Astrocyte of the spinal cord (primary cell): ENCODE measurements at places on chromosomes 3 and 15.
A peak's percentile ranks its signal among the peaks of the same experiment; 100 is the strongest.

- DNase-seq: peak; percentile 27
Measured at GRCh38 chr3:157581371-157581770, 78.2 kb upstream of the VEPH1 start.

DNA sequence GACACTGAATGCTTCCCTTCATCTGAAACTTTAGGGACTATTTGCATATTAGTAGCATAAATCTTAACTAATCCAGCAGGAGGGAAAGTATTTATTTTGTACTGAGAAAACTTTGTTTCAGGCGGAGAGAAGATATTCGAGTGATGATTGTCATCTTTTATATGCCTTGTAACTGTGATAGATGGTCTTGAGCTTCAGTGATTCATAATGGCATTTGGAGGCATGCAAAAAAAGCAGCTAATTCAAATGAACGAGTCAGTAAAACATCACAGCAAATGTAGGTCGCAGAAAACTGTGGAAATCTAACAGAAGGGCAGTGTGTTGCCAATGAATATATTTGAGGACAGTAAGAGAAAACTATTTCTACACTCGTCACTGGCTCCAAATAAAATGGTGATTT is 643.7 kb upstream of the NAALADL2 start:
- DNase-seq: no peak

GRCh38 chr15:89690276-89691218 is at the start of the genes PEX11A and WDR93:
Gene PEX11A, minus strand, starts transcription at chr15:89690754. Its CDS starts 122 bp downstream, at chr15:89690632.
Gene WDR93, plus strand, starts transcription at chr15:89690811. Its CDS starts 10,936 bp downstream, at chr15:89701747.
- peak; percentile 62 for DNase-seq

DNA sequence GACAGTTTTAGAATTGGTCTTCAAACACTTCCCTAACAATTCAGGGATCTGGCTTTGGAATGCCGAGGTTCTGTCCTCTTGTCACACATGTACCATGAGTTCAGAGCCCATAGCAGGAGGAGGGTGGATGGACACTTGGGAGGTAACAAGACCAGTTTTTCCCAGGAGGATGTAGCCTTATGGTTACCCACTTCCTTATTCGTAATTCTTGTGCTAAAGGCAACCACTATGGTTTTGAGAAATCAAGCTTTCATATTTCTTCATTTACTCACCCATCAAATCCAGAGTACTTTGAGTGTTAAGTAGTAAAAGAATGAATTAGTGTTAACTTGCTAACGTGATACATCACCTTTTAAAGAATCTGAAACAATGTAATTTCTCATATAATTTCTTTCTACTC is 479.6 kb upstream of the ALCAM start:
- DNase-seq: no peak

DNA sequence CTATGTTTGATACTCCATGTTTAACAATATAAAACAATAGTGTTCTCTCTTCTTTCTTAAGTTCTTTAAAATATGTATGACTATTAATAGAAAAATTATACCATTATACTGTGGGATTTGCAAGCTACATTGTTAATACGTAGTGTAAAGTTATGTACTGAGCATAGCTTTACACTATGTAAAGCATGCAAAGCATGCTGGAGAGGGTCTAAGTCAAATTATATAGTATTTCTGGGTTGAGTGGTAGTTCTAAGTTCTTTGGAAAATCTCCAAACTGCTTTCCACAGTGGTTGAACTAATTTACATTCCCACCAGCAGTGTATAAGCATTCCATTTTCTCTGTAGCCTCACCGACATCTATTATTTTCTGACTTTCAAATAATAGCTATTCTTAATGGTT is 253.0 kb downstream of the RAP2B start:
- DNase-seq: peak; percentile 32

- DNase-seq: peak; percentile 42
Measured at GRCh38 chr3:52055537-52056351, 627 bp downstream of the DUSP7 start.

DNA sequence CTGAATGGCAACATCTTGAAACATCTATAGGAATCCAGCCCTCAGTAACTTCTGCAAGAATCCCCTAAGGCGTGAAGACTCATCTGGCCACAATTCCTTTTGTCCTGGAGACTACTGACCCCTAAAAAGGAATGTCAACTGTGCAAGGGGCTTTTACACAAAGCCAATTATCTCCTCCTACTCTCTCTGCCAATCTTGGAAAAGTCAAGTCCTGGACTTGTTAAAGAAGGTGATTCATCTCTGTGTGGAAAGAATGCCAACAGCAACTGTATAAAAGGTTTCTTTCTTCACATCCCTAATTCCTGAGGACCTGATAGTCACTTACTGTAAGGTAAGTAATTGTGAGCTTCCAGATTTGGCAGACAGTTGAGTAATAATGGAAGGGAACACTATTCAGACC is 22.3 kb downstream of the THRB start:
- no peak for DNase-seq

GRCh38 chr3:171135549-171135948 is 109.0 kb upstream of the SLC2A2 start:
- no peak for DNase-seq

DNA sequence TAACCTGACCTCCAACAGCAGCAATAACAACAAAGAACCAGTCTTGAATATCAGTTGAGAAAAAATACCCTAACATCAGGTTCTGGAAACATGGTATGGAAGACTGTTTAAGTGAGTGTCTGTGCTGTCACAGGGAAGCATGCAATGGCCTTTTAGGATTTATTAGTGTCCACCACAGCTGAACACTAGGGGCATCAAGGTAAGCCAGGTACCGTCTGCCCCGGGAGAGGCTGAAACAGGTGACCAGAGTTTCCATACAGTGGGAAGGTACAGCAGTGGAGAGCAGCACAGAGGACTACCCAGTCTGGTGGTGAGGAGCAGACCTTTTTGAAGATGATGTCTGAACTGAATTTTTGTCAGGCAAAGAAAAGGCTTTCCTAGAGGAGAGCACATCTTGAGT is 18.4 kb downstream of the ZDHHC23 start:
- DNase-seq: no peak

DNA sequence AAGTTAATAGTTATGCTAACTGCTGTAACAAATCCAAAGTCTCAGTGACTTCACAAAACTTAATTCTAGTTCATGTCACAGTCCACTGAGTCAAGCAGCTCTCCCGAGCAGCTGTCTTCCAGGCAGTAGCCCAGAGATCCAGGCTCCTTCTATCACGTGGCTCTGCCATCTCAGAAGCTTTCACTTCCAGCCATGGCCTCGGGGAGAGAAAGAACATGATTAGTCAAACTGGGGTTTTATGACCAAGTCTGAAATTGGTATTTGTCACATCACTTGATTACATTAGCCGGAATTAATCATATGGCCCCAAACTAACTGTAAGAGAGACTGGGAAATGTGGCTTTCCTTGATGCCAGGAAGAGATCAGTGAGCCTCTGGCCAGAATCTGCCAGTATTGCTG is 70.2 kb upstream of the DGKG start:
- no peak for DNase-seq

- DNase-seq: no peak
Measured at GRCh38 chr15:36075333-36075732, 504.1 kb upstream of the CDIN1 start.

DNA sequence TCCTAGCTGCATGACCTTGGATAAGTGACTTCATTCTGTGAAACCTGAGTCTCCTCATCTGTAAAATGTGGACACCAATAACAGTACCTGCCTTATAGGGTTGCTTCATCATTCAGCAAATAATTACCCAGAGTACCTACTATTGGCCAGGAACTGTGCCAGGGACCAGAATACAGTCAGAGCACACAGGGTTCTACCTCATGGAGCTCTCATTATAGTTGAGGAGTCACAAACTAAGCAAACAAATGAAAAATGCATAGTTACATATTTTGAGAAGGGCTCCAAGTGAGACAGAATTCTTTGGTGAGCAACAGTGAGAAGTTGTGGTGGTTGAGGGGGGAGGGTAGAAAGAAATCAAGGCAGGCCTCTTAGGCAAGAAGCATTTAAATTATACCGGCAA is 308.6 kb upstream of the WNT5A start:
- DNase-seq: peak; percentile 23

DNA sequence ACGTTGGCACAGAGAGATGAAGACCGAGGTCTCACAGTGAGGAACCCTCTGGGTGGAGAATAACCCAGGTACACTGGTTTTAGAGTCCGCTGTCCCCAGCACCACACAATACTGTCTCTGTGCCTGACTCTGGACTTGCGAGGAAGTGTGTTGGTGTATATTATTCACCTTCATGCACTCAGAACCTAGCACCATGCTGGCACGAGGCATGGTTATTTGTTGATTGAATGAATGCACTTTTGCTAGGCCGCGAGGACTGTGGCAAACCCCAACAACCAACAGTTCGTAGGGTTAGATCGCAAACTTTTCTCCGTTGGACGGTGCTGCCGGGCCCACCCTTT is 484 bp upstream of the C3orf52 start:
- DNase-seq: no peak

DNA sequence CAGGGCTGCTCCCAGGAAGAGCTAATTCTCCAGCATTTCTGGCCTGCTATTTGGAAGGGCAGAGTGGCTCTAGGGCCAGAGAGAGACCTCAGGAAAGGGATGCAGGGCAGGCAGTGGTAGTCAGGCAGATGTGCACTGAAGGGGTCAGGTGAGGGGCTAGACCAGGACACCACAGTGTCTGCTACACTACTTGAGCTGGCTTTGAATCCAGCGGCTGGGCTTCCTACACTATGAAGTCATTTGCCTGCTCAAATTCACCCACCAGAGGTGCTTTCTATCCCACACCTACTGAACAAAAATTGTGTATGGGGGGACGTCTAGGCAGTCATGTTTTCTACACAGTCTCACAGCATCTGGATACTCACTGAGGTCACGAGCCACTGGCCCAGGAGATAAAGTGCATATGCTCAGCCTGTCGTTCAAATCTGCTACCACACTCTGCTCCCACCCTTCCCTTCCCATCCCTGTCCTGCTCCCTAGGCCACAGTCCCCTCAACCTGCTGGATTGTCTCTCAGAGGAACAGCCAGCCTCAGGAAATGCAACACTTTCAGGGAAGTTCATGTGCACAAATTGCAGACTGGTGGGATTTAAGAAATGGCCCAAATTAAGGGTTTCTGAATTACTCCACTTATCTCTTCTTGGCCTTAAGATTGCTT is 49.9 kb upstream of the SLC6A11 start:
- DNase-seq: no peak

DNA sequence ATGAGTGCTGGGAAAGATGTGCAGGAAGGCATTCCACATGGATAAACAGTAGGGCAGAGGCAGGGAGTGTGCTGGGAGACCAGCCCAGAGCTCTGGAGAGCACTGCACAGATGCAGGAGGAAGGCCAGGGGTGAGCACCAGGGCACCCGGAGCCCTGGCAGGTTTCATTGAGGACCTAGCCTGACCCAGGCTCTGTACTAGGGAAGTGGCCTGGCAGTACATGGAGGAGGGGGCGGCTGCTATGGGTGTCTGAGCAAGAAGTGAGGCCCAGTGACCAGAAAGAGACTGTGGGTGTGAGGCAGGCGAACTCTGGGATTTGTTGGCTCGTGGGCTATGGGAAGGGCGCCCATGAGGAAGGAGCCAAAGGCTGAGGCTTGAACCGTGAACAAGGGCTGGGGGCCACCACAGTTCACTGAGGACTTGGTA is 139.1 kb downstream of the DNAJB8 start:
- no peak for DNase-seq

DNA sequence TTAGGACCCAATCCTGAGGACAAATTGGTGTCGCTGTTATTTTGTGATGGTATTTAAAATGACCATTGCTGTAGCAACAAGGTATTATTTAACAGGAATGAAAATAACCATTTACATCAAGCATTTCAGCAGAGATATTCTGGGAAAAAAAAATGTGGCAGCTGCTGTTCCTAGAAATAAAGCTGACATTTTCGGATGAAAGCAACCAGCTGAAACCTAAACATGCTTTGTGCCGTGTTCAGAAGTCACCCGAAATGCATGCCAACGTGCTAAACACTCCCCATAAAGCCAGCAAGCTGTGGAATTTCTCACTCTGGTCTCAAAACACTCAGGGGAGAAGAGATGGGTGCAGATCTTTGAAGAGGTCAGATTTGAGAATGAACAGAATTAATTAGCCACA is 31.5 kb upstream of the TAFA4 start:
- no peak for DNase-seq

DNA sequence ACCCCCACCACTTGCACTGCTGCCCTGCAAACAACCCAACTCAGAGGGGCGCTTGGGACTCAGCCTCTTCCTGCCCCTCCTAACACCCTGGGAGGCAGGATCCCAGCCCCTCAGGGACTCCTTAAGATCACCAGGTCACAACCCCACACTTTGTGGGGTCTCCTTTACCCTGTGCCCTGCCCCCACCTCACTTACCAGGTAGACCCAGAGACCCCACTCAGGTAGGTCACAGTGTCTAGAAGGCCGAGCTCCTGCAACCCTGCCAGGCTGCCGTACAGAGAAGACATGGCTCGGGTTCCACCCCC is 9.1 kb downstream of the PLA2G4F start:
- DNase-seq: no peak

GRCh38 chr3:94787734-94788270 is 724.9 kb downstream of the NSUN3 start:
- no peak for DNase-seq

- DNase-seq: peak; percentile 70
Measured at GRCh38 chr15:37079726-37080125, 20.6 kb downstream of the MEIS2 start.

GRCh38 chr3:132008837-132009236 is 26.0 kb downstream of the CPNE4 start:
- DNase-seq: no peak

DNA sequence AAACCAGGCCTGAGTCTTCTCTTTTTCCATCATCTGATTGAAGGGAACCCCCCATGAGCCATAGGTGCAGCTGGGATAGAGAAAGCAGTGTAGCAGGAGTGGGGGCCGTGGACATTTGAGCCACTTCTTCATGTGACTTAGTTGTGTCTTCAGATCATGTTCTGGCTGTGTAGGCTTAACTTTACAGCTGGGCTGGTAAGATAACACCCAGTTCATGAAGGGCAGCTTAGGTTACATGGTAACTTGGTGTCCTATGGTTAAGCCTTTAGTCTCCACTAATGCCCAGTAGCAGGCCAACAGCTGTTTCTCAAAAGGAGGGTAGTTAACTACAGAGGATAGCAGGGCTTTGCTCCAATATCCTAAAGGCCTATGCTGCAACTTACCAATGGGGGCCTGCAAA is 11.4 kb upstream of the SNRPN start:
- DNase-seq: no peak

DNA sequence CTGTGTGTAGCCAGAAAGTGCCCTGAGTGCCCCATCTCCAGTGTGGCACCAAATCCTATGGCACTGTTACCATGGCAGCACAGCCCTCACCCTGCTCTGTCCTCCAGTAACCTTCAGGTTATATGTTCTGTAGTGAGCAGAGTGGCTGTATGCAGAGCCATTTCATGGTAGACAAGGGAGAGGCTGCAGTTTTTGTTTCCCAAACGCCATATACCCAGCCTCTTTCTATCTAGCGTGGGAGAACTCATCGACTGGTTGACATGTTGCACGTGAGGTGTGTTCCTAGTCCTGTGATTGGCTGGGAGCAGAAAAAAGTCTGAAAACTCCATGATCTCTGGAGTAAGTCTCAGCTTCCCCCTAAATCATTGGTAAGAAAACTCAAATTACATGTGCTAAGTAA is 2.0 kb downstream of the SIDT1 start:
- DNase-seq: no peak

DNA sequence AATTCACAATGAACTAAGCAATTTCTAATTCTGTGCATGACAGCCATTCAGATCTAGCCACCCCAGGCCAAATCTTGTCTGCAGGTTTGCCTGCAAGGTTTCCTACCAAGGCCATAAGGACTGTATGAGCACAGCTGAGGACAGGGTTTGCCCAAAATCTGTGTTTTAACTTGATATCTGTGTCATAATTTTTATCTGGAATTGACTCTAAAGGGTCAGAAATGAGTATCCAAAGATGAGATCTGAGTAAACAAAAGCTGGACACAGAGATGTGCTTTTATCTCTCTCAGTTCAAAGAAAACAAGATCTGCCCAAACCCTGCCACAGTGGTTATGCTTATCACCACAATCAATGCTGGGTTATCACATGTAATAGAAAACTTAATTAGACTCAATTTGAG is 154.6 kb upstream of the COL8A1 start:
- no peak for DNase-seq
